ENCODE measurements at places on chromosomes 3 and 15.

- no peak for DNase-seq
These were observed 2.8 kb upstream of the NRROS start for GRCh38 chr3:196636369-196637349.

GRCh38 chr15:57640930-57641682 lies 49.4 kb downstream of the MYZAP start:
- DNase-seq: no peak

- no peak for DNase-seq
These were observed 67.5 kb downstream of the TMEM39A start for GRCh38 chr3:119395923-119396358.

GRCh38 chr15:75033809-75034208 lies 10.4 kb downstream of the PPCDC start:
- no peak for DNase-seq

GRCh38 chr3:31384117-31384516 lies 148.6 kb upstream of the STT3B start:
- no peak for DNase-seq
